ENCODE measurements at places on chromosomes 4 and X. TPM values are rescaled to one million over a fixed set of nuclear protein-coding genes. Genes with fewer than 3 reads are reported as not detected.

Gene WAS
- total RNA-seq = 1.1 TPM

Gene YTHDC1
- 87.3 TPM for total RNA-seq

- H3K36me3 ChIP-seq = no peaks in the 10 kb centered on the region
- H3K27ac ChIP-seq = peak overlapping the region; percentile 97
- no peaks in the 10 kb centered on the region for H3K27me3 ChIP-seq
- H3K4me1 ChIP-seq = peaks cover 54% of the 10 kb centered on the region
Measured at GRCh38 chrX:17412692-17413091, 37.7 kb downstream of the NHS start.

GRCh38 chr4:132809298-132810032, 339.6 kb upstream of the PCDH10 start:
- H3K27me3 ChIP-seq = no peaks in the 10 kb centered on the region
- H3K4me3 ChIP-seq = no peak overlapping the region
- DNase-seq = no peak
- H3K27ac ChIP-seq = no peak overlapping the region

GRCh38 chr4:61068745-61069144, 131.4 kb upstream of the ADGRL3 start:
- DNase-seq = peak; percentile 62
- H3K36me3 ChIP-seq = no peaks in the 10 kb centered on the region
- no peak overlapping the region for H3K27ac ChIP-seq
- H3K4me1 ChIP-seq = no peaks in the 10 kb centered on the region

Gene CD38
- 0.94 TPM for total RNA-seq

DNA sequence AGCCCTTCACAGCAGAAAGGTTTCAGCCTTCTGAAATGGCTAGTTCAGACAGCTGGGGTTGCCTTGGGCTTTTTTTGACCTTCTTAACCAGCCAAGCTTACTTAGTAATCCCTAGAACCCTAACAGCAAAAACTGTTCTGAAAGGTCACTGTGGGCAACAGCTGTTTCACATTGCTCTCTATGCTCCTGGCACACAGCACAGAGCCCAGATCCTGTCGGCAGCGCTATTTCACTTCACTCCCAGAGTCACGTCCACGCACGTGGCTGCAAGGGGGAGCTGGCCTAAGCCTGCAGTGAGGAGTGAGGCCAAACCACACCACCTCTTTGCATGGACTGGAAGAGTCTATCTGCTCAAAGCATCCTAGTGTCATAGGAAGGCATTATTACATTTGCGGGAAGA, 32.0 kb upstream of the STS start:
- no peak overlapping the region for H3K4me3 ChIP-seq
- H3K36me3 ChIP-seq = no peaks in the 10 kb centered on the region
- no peaks in the 10 kb centered on the region for H3K27me3 ChIP-seq
- H3K27ac ChIP-seq = no peak overlapping the region
- peaks cover 4% of the 10 kb centered on the region for H3K4me1 ChIP-seq

- DNase-seq = no peak
- peak overlapping the region; percentile 71 for H3K4me3 ChIP-seq
- no peak overlapping the region for H3K27ac ChIP-seq
Measured at GRCh38 chrX:68830419-68831404, 1.9 kb downstream of the EFNB1 start.

GRCh38 chrX:137428766-137429591, 136.9 kb upstream of the ZIC3 start:
- H3K27ac ChIP-seq = no peak overlapping the region
- H3K4me3 ChIP-seq = no peak overlapping the region
- DNase-seq = no peak
- no peaks in the 10 kb centered on the region for H3K4me1 ChIP-seq
- no peaks in the 10 kb centered on the region for H3K36me3 ChIP-seq

Gene CXCL3
- 1.4 TPM for total RNA-seq

GRCh38 chr4:104491481-104492182, 3.1 kb downstream of the CXXC4 start:
- peak overlapping the region; percentile 21 for H3K27ac ChIP-seq
- H3K27me3 ChIP-seq = no peaks in the 10 kb centered on the region
- H3K4me3 ChIP-seq = peak overlapping the region; percentile 73
- peaks cover 9% of the 10 kb centered on the region for H3K4me1 ChIP-seq
- H3K36me3 ChIP-seq = no peaks in the 10 kb centered on the region

Gene ITM2A
- 40.7 TPM for total RNA-seq

GRCh38 chrX:14832151-14832550, 40.7 kb downstream of the FANCB start:
- peak overlapping the region; percentile 70 for H3K27ac ChIP-seq
- peaks cover 6% of the 10 kb centered on the region for H3K4me1 ChIP-seq
- no peak overlapping the region for H3K4me3 ChIP-seq
- DNase-seq = peak; percentile 62
- H3K27me3 ChIP-seq = no peaks in the 10 kb centered on the region

DNA sequence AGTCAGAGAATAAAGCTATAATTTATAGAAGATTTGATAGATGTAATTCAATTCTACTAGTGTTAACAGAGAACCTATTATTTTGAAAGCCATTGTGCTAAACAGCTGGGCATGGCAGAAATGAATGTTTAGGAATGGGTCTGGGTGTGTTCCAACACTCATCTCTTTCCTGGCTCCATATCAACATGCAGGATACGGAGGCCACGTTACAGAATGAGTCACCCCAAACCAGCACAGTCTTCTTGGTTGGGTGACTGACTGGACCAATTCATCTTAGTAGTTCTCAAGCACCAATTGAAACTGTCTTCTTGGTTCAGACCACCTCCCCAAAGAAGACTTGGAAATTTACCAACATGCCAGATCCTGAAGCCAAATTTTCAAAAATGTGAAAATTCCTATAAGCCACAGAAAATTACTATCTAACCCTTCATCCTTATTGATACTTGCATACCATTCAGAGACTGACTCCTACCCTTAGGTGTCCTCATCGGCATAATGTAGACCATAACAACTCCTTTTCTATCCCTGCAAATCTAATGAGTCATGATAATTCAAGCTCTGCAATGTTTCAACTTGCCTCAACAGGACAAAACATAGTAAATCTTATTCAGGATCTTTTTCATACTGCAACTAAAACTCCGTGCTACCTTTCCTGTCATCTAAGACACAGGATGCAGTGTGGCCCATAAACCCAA, 52.0 kb upstream of the ATOH1 start:
- no peaks in the 10 kb centered on the region for H3K27me3 ChIP-seq
- peak; percentile 36 for DNase-seq
- H3K27ac ChIP-seq = no peak overlapping the region
- no peaks in the 10 kb centered on the region for H3K36me3 ChIP-seq
- H3K4me1 ChIP-seq = no peaks in the 10 kb centered on the region

DNA sequence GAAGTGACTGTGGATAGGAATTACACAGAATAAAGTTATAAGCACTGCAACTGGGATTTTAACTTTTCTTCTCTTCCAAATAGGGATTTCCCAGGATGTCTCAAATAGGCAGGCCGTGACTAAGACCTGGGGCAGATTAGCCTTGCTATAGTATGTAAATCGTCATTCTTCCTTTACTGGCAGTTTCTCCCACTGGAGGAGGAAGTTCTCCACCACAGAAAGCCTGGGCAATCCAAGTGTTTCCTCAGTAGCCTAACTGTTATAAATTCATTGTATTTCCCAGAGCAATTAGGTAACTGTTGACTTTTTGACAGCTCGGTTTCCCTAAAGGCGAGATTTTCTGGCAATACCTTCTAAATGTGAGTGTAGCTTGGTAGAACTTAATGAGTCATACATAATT, at the start of gene TNIP3:
Gene TNIP3, minus strand, starts transcription at position 31 of the 400 bp plus-strand sequence. CDS start 196 bp downstream, outside the sequence.
- H3K27ac ChIP-seq = no peak within 1 kb of the TSS
- no peaks in the 10 kb centered on the region for H3K27me3 ChIP-seq

- no peak overlapping the region for H3K27ac ChIP-seq
- no peaks in the 10 kb centered on the region for H3K27me3 ChIP-seq
- peaks cover 2% of the 10 kb centered on the region for H3K36me3 ChIP-seq
- no peak overlapping the region for H3K4me3 ChIP-seq
- no peaks in the 10 kb centered on the region for H3K4me1 ChIP-seq
Measured at GRCh38 chrX:63718010-63718694, 66.9 kb downstream of the ARHGEF9 start.

DNA sequence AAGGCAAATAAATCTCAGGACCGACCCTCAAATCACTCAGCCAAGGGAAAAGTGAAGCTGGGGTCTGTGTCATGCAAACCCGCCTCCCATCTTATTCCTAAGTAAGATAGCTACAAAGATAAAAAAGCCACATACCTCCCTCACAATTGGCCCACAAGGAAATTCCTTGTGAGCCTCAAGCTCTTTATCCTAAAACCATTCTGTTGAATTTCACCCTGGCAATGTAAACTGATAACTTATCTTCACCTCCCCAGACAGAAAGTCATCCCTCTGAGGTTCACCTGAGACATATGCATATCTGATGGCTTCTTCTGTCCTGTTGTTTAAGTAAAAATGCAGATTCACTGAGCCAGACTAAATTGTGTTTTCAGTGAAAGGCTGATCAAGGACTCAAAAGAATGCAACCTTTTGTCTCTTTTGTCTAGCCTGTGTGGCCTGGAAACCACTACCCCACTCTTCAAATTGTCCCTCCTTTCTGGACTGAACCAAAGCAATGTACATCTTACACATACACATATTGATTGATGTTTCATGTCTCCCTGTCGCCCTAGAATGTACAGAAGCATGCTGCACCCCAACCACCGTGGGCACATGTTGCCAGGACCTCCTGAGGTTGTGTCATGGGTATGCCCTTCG, 91.3 kb downstream of the MFAP3L start:
- H3K4me3 ChIP-seq = no peak overlapping the region
- DNase-seq = no peak
- H3K36me3 ChIP-seq = no peaks in the 10 kb centered on the region
- no peak overlapping the region for H3K27ac ChIP-seq
- no peaks in the 10 kb centered on the region for H3K27me3 ChIP-seq
- no peaks in the 10 kb centered on the region for H3K4me1 ChIP-seq

DNA sequence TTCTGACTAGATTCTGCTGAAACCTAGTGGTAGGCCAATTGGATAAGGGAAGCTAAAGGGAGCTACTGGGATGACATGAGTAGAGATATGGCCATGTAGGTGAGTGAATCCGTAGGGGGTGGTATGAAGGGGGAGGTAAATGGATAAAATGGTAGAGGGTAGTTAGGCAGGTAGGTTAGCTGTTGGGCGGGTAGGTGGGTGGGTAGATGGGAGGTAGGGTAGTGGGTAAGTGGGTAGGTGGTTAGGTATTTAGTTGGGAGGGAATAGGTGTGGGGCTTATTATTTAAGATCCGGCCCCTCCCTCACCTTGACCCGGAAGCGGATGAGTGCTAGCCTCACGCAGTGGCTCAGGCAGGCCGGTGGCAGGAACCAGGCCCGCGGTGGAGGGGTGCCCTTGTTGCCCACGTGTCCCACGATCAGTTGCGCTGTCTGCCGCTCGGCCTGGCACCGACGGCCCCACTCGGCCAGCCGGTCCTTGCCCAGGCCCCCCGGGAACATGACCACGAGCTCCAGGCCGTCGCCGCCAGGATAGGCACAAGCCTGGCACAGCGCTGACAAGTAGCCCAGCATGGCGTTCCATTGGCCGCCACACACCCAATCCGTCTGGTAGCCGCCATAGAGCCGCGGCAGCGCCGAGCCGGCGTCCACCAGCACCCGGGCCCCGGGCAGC, 725 bp downstream of the FAM120C start:
- no peaks in the 10 kb centered on the region for H3K27me3 ChIP-seq
- peak overlapping the region; percentile 82 for H3K27ac ChIP-seq
- H3K4me1 ChIP-seq = peaks cover 19% of the 10 kb centered on the region

Gene HSFX4
- total RNA-seq = not detected

Gene TKTL2
- not detected for total RNA-seq

DNA sequence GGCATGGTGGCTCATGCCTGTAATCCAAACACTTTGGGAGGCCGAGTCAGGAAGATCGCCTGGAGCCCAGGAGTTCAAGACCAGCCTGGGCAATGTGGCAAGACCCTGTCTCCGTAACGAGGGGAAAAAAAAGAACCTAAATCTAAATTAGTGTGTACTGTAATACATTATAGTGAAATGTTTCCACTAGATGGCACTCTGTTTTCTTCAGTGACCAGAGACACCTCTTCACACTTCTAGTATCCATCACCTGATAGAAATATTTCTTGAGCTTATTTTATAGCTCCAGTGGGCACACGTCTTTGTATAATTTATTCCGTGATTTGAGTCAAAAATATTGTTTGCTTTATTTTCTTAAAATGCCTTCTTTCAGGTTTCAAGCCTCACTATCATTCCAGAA, 600.9 kb upstream of the DIPK2B start:
- no peaks in the 10 kb centered on the region for H3K27me3 ChIP-seq
- H3K36me3 ChIP-seq = no peaks in the 10 kb centered on the region
- H3K4me1 ChIP-seq = peaks cover 33% of the 10 kb centered on the region
- peak overlapping the region; percentile 95 for H3K27ac ChIP-seq
- no peak for DNase-seq

DNA sequence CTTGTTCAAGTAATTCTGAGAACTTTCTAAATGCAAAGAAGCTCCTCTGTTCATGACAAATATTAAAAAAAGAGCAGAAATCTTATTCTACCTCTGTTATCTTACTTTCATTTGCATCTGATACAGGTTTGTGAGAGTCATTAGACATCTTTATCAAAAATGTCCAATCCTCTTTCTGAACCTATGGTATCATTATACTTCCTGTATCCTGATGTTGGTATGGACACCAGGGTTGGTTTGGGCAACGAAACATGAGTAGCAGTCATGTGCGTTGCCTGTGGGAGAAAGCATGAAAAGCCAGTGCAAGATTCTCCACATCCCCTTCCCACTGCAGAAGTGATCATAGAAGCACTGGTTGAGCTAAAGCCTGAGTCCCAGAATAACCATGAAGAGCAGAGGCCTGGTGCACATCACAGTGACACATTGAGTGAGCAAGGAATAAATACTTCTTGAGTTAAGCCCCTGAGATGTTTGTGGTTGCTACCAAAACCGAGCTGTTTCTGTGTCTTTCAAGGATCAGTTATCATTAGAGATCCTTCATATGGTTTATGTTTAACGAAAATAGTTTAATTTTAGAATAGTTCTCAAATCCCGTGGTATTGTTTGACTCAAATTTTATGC, 197.2 kb downstream of the BANK1 start:
- no peak overlapping the region for H3K27ac ChIP-seq
- no peak overlapping the region for H3K4me3 ChIP-seq

DNA sequence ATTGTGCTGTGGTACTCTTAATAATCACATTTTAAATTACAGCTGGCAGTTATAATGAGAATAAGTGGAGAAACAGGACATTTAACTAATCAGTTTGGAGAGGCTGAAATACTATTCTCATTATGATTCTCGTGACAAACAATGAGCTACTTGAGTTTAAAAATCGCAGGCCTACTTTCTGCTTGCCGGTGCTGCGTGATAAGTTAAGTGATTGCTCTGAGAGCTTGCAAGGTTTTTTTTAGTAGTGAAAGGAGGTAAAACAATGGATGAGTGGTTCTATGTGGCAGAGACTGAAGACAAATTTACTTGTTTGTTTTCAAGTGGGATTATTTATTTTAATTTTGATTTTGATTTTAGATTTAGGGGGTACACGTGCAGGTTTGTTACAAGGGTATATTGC, 114.0 kb downstream of the RAPGEF2 start:
- H3K36me3 ChIP-seq = no peaks in the 10 kb centered on the region
- no peaks in the 10 kb centered on the region for H3K4me1 ChIP-seq
- no peak for DNase-seq
- no peaks in the 10 kb centered on the region for H3K27me3 ChIP-seq
- no peak overlapping the region for H3K4me3 ChIP-seq
- H3K27ac ChIP-seq = no peak overlapping the region

Measured in astrocyte (in vitro differentiated cells and primary cell).